Sciatic nerve (tissue), 2 donors: ENCODE measurements at places on chromosomes 6 and 20.
A peak's percentile ranks its signal among the peaks of the same experiment; 100 is the strongest.

DNA sequence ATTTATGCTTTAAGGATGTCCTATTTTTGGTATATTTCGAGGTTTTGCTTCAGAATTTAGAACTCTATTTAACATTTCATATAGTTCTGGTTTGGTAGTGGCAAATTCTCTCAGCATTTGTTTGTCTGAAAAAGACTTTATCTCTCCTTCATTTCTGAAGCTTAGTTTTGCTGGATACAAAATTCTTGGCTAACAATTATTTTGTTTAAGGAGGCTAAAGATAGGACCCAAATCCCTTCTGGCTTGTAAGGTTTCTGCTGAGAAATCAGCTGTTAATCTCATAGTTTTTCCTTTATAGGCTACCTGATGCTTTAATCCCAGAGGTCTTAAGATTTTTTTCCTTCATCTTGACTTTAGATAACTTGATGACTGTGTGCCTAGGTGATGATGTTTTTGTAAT lies 162.7 kb upstream of the B3GAT2 start:
- DNase-seq: no peak

GRCh38 chr6:95815389-95816056 lies 200.3 kb upstream of the FUT9 start:
- DNase-seq: no peak

DNA sequence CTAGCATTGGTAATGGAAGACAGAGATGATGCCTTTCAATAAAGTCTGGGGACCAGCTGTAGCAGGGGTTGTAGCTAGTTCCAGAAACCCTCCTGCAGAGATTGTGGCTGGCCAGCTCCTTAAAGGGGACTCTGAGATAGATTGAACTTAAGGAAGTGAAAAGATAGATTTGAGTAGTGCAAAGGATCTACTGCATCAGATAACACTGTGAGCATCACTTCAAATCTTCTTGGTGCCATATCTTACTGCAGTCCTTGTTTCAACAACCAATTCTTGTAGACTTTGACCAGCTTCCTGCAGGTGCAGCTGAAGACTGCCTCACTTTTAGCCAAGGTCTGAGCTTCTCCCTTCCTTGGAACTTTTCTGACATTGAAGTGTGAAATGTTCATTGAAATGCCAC lies 14.8 kb upstream of the CEP162 start:
- DNase-seq: no peak

DNA sequence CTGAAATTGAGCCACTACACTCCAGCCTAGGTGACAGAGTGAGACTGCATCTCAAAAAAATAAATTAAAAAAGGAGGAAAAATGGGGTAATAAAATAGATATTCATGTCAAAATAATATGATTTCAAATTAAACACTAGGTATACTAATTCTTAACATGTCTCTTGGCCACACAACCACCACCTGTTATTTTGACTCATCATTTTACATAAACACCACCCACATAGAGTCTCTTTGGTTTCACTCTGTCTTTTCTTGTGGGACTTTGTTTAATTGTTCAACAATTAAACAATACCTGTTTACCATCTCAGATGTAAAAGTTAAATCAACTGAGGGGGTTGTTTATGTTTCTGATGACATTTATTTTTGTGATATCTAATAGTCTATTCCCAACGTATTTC lies 476.8 kb upstream of the ADGRB3 start:
- DNase-seq: no peak

- DNase-seq: no peak
These were observed 105.2 kb upstream of the MAP7 start for GRCh38 chr6:136655239-136656014.

DNA sequence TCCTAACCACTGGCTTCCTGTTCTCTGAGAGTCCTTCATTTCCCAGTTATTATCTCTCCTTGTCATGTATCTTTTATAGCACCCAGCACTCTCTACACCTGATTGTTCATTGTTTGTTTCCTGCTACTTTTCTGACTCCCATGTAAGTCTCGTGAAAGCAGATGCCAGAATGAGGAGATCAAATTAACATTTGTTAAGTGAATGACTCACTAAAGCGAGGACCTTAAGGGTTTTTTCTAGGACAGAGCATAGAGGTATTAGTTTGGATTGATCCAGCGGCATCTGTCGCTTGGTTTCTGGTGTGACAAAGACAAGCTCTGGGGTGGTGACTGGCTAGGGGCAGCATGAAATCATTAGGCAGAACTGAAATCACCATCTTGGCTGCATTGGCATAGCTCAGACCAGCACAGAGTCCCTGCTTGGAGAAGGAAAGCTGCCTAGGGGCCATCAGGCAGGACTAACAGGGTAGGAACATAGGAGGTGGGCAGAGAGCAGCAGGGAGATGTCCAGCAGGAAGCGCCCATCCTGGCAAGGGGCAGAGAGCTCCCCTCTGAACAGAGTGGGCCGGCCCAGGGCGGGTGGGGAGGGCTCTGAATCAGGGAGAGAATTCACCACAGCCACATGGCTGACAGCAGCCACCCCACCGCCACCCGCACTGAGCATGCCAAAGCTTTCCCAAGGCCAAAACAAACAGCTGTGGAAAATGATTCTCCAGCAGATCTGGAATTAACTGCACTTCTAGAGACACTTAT lies 97.1 kb upstream of the CEP85L start:
- no peak for DNase-seq

GRCh38 chr6:110895907-110896608 lies 21.5 kb downstream of the AMD1 start:
- DNase-seq: no peak

DNA sequence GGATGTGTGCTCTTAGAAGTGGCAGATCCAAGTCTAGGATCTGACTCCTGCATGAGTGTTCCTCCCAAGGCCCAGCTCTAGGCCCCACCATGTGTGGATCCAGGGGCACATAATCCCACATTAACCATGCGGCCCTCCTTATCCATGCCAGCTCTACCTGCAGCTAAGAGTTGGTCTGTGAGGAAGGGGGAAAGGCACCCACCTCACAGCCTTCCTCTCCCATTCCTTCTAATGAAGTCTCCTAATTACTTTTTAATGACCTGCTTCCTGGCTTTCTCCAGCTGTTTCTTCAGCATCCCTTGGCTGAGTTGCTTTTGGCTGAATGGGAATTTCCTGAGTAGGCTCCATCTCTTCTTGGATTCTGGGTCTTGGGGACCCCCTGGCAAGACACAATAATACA lies 52.2 kb downstream of the NPEPL1 start:
- DNase-seq: no peak

- no peak for DNase-seq
These were observed 39.4 kb downstream of the PLCB4 start for GRCh38 chr20:9108260-9108659.

- no peak for DNase-seq
These were observed 33.1 kb downstream of the E2F3 start for GRCh38 chr6:20434766-20435165.

DNA sequence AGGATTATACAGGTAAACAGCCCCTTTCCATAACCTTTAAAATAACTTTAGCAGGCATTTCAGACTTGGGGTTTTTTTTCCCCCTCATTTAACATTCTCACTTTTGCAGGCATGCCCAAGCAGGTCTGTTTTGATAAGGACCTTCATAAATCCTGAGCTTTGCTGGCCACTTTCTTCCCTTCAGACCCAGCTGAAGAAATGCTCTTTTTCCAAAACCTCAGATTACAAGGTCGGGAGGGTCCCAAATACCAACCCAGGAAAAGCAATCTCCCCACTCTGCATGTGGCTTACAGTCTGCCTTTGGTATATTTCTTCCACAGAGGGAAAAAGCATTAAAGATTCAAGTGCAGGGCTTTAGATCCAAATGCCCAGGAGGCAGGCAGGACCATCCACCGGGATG lies 6.8 kb downstream of the NFATC2 start:
- DNase-seq: no peak

DNA sequence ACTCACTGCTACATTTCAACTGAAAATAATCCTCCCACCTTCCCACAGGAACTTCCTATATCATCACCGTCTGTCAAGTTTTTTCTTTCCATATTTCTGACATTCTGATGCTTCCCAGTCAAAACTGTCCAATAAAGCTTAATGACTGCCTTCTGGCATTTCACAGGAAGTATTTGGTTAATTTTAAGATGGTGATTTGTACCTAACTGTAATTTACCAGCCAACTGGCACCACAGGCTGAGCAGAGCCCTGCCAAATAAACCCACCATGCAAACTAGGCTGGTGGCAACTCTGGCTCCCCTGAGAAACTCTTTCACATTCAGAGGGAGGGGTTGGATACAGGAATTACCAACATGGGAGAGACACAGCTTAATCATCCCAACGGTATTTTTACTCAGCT lies 50.0 kb downstream of the KLHL32 start:
- no peak for DNase-seq

DNA sequence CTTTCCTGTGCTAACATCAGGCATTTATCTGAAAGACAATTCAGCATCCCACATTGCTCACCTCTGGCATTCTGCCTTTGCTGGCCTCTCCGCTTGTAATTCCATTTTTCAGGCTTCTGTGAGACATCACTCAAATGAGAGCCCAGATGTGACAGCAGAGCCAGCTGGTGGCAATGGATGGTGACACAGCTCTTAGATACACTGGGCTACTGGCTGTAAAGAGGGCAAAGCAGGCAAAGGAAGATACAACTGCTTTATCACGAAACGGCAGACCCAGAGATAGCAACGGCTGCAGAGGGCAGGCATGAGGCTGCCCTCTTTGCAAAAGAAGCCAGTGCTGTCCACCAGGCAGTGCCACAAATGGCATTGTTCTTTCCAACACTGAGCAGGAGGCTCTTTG lies 329.8 kb downstream of the KIF16B start:
- DNase-seq: no peak

- DNase-seq: no peak
These were observed 929.9 kb upstream of the EPHA7 start for GRCh38 chr6:94349227-94349626.

GRCh38 chr6:116611056-116611455 lies 5.2 kb upstream of the RSPH4A start:
- no peak for DNase-seq

DNA sequence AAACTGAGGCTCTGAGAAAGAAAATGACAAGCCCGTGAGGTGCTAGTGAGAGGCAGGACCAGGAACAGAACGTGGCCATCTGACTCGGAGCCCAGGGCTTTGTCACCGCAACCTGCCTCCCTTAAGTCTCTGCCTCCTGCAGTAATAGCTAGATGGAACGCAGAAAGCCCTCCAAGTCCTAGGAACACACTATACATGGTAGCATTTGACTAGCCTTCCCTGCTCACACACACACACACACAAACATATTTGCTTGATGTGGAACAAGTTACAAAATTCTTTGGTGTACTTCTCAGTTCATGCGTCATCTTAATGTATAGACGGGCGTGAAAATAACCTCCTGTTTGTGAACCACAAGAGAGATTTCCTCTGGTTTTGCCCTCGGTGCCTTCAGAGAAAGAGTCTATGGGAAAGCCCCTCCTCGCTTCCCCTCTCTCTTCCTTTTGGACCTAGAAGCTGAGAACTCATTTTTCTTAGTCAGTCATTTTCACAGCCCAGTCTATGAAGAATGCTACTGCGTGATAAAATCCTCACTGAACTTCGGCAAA lies 38.8 kb downstream of the C6orf52 start:
- no peak for DNase-seq

- peak; percentile 71 for DNase-seq
These were observed 155.4 kb downstream of the NRN1 start for GRCh38 chr6:5851261-5851757.

GRCh38 chr6:145744619-145745018 lies 9.3 kb upstream of the EPM2A start:
- DNase-seq: no peak

DNA sequence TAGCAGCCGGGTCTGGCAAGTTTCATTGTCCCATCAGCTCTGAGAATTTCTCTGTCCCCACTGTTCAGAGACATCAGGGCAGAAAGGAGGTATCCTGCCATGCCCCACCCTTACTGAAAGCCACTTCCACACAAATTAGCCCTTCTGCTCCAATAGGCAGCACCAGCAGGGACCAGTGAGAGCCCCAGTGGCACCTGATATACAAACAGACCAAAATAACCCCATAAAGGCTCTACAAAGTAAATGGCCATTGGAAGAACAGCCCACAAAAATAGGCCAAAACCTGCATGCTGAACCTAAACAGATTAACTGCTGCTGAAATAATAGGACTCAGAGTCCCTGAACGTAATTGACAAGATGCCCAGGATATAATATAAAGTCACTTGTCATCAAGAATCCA lies 199.9 kb downstream of the TMEM200A start:
- no peak for DNase-seq

- DNase-seq: no peak
These were observed 77.7 kb downstream of the ASCC3 start for GRCh38 chr6:100803264-100804045.

GRCh38 chr6:51266604-51267003 lies 447.9 kb downstream of the TFAP2B start:
- no peak for DNase-seq

DNA sequence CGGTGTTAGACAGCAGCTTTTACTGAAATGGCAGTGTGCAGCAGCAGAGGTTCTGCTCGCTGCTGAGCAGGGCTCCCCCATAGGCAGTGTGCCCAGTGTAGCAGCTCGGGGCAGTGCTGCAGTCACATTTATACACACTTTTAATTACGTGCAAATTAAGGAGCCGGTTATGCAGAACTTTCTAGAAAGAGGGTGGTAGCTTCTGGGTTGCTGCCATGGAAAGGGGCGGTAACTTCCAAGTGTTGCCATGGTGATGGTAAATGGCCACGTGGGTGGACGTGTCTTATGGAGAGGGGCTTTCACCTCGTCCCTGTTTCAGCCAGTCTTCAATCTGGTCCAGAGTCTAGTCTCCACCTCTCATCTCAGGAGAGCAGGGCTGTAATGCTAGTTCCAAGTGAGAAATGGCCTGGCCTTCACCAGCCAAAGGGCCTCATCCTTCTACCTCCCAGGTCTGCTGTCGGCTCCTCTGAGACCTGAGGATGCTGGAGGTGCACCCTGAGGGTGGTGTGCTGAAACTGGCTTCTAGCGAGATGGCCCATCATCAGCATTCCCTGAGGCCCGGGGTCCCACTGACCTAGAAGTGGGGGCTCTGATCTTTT lies 180.5 kb upstream of the PMEPA1 start:
- peak; percentile 25 for DNase-seq

DNA sequence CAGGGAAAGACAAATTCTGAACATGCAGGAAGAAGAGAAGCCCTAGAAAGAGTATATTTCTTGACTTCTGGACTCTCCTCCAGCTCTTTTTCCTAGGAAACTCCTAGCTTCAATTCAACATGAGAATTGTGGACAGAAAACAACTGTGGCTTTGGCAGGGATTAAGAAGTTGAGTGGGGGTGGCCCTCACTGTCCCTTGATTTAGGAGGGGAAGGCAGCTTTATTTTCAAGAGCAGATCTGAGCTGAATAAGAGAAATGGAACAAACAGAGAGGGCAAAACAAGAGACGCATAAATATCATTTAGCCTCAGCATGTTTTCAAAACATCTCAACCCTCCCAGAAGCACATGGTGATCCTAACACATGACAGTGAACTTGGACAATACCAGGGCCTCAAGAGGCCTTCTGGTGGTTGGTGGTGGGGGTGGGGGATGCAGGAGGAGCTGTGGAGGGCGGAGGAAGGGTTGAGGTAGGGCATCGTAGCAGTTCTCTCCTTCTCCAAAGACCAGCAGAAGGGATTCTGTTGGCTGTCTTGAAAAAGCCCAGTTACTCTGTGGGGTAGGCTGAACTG lies 21.1 kb upstream of the TAGAP start:
- DNase-seq: no peak
